ENCODE measurements at places on chromosomes 1 and 21.

- DNase-seq, result no peak
Observed at GRCh38 chr1:226654046-226654667, 84.9 kb downstream of the ITPKB start.

GRCh38 chr1:54870869-54871268 lies 16.1 kb downstream of the DHCR24 start:
- no peak for DNase-seq

GRCh38 chr1:85569122-85569521 lies 11.4 kb upstream of the CCN1 start:
- DNase-seq, result no peak

DNA sequence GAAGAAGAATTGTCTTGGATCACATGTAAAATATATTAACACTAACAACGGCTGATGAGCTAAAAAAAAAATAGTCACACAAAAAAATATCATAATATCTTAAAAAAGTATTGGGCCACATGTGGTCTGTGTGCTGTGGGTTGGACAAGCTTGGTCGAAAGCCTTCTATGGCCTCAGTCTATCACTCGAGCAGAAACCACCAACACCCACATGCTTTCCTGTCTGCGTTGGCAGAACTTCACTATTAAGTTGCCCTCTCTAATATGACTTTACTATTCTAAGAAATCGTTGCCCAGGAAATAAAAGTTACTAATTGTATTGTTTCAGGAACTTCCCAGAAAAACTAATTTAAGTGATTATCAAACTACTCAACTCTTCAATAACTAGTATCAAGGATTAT lies 28.2 kb upstream of the ETS2 start:
- peak; percentile 20 for DNase-seq

- no peak for DNase-seq
Observed at GRCh38 chr1:214319938-214320337, 39.0 kb downstream of the SMYD2 start.

DNA sequence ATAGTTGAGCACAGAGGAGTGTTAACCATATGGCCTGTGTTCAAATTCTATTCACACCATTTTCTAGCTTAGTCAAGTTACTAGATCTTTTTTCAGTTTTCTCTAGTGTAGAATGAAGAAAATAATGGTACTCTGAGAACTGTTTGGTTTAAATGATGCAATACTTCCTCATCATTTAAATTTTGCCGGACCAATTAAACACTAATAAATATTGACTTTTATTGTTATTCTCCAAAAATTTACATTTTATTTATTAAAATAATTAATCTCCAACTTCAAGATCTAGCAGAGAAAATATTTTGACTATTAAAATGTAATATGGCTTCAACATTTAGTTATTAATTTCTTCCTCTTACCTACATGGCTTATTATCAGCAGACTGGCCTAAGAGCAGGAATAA lies 123.1 kb downstream of the OLFM3 start:
- DNase-seq, result no peak

DNA sequence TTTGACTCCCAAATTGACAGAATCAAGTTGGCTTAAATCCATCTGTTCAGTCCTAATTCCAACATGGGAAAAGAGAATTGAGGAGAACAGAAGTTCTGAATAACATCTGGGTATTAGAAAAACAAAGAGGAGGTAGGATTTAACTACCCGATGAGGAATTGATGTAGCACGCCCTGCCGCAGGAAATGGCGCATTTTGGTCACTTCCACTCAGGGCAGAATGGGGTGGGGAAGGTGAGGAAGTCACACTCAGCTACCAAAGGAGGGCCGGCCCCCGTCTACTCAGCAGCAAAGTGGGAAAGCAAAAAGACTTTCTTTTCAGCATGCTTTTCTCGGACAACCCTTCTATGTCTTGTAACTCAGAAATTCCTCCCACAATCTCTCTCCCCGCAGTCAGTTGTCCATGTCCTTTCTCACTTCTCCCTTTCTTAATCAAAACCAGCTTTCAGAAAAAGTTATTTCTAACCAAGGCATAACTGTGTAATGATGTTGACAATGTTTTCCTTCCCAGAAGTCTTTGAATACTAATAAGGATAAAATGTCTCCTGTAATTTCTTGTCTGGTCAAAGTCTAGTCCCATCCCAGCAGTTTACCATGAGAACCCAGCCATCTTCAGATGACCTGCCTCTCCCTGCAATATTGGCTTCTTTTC lies 60.5 kb upstream of the SIPA1L2 start:
- no peak for DNase-seq

GRCh38 chr1:71273334-71273733 lies 192.5 kb upstream of the ZRANB2 start:
- DNase-seq, result no peak

DNA sequence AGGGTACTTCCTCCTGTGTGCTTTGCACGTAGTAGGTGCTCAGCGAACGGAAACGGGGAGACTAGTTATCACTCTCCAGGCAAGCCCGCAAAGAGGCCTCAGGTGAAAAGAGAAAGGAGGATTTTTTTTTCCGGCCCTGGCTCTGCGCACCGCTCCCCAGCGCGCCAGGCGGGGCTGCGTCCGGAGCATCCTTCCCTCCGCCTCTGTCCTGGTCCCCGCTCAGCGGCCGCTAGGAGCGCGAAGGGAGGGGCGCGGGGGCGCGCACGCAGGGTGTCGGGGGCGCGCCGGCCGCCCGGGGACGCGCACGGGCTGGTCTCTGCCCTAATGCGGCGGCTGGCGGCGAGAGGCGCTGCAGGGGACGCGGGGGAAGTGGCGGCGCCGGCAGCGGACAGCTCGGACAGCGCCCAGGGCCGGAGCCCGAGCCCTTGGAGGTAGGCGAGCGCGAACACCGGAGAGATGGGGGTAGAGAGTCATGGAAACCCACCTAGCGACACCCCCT lies 42.3 kb upstream of the NFASC start:
- DNase-seq, result peak; percentile 33

GRCh38 chr1:7379441-7379971 lies 391.6 kb upstream of the VAMP3 start:
- no peak for DNase-seq

GRCh38 chr1:198575292-198575691 lies 34.8 kb upstream of the ATP6V1G3 start:
- DNase-seq, result no peak

- no peak for DNase-seq
Observed at GRCh38 chr1:11651017-11651416, 3.2 kb downstream of the FBXO2 start.

GRCh38 chr1:27152829-27153548 lies 1.9 kb downstream of the SLC9A1 start:
- DNase-seq, result no peak

DNA sequence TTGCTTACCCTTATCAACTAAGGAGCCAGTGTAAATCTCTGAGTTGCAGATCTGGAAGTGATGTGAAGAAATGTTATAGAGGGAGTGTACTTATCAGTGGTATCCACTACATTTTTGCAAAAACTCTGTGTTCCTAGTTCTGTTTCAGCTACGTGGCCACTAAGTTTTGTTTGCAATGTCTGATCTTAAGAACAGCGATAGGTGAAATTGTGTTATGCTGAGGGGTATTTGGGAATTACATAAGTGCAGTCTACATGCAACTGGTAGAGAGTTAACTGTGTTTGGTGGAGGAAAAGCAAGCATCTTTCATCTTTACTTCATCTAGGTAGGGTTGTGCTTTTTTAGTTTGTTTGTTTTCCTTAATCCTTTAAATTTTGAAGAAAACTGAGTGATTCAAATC lies 198.8 kb upstream of the SGIP1 start:
- no peak for DNase-seq

GRCh38 chr1:96360036-96360795 lies 361.4 kb upstream of the PTBP2 start:
- DNase-seq, result no peak

DNA sequence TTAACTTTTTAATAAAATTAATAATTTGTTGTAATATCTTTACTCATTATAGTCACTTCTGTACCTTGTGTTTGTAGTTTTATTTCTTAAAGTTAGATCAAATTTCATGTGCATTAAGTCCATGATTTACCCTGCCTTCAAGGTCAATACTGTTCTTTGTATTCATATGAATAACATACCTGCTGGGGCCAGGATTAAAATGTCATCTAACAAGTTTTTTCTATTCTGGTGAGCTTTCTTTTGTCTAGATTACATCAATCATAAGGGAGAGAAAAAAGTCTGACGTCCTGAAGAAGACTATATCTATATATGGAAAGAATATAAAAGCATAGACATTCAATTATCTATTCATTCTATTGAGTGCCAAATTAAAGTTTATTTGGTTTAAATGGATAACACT lies 232.6 kb downstream of the COL11A1 start:
- DNase-seq, result no peak

DNA sequence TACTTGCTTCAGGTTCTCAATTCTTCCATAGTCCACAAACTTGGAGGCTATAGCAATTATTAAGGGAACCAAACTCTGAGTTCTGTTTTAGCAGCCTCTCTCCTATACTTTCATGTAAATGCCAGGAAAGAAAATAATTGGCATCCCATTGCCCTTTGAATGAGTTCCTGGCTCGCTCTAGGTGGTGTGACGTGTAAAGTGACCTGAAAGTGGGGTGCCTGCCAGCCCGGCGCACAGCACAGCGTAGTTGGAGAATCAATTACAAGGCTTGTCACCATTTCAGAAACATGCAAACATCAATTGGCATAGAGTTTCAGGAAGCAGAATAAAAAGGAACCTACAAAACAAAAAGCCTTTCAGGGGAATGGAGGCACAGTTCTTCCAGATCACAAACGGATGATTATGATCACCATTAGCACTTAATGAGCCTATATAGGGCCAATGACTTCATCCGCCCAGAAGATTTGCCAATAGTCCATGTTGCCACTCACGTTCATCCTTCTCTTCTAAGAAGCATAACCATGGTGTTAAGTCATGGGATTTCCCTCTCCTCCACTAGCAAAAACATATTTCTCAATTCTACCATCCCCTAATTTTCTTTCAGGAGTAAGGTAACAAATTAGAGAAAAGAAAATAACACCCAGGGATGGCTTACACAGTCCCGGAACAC lies 354.6 kb upstream of the ADGRL2 start:
- no peak for DNase-seq

GRCh38 chr1:226887006-226887405 lies 16.6 kb downstream of the PSEN2 start:
- no peak for DNase-seq

- DNase-seq, result no peak
Observed at GRCh38 chr1:47940326-47940725, 56.9 kb downstream of the TRABD2B start.

DNA sequence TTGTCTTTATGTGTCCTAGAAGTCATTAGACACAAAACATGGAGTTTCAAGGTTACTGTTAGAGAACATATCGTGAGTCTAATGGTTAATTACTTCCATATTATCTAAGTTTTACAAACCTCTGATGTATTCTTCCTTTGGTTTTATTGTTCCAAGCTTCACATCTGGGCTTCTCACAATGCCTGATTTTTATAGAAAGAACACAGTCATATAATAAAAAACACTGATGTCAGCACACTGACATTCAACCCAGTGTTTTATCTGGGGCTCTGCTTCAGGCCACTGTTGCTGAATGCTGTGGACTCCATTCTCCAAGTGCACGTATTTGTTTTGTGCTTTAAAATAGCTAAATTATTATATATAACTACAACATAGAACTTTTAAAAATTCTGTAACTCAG lies 232.9 kb downstream of the SMYD3 start:
- DNase-seq, result no peak

DNA sequence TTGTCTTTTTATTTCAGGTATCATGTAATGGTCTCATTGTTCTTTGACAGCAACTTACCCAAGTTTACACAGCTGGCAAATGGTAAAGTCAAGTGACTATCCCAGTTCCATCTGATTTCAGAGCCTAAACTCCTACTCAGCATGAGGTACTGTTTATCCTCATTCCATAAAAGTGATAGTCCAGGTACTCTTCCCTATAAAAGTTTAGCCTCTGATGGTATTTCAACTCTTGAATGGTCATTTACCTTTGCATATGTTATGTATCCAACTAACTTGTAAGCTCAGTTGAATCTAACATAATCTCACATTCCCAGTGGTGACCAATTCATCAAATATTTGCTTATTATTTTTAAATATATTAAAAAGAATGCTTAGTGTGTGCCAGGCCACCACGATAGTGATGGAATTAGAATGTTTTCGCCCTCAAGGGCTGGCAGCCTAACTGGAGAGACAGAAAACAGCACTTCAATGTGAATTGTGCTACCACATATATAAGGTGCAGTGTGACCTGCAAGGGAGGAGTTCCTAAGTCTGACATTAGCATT lies 307.1 kb downstream of the CTH start:
- DNase-seq, result no peak

- DNase-seq, result no peak
Observed at GRCh38 chr1:204094856-204095634, 22.1 kb downstream of the SOX13 start.

DNA sequence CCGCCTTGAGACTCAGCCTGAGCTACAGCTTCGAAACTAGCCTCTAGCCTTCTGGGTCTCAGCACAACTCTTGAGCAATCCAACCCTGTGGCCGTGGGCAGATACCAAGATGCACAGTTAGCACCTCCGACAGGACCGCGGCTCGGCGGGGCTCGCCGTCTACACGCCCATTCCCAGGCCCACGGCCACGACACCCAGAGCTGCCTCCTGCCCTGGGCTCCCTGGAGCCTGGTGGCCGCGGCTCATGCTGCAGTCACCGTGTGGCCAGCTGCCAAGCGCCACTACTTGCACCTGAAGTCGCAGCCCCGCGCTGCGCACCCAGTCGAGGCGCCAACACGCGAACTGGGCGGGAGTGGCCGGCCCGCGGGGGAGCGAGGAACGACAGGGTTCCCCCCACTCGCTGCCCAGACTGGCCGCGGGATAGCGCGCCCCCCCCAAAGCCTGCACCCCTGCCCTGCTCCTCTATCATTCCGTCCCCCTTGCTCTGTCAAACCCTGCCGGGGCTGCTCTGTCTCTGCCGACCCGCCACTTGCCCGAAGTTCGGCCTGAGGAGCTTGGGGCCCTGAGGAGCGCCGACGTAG lies 729 bp upstream of the CDCA8 start:
- DNase-seq, result peak; percentile 21

DNA sequence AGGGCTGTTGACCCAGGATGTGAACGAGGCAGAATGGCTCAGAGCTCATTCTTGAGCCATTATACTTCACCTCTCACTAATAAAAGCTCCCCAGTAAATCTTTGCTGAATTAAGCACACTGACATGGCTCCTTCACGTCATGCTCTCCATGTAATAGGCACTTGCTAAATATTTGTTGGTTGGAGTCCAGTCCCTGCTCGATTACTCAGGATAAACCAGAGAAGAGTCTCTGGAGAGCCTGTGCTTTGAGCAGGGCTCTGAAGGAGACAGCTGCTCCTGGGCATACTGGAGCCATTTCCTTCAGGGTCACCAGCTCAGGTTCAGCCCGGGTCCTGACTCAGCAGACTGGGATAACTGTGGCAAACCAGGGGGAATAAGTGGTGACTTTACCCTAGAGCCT lies 46.9 kb downstream of the HLX start:
- DNase-seq, result no peak

GRCh38 chr1:207754974-207755700 lies 3.3 kb downstream of the CD46 start:
- DNase-seq, result no peak

Data from activated naive CD4-positive, alpha-beta T cell treated with Interleukin-2 at 50 U/mL for 16 hours (primary cell).